Lung (tissue), 17 donors: ENCODE measurements at places on chromosomes 4 and X. TPM values are rescaled to one million over a fixed set of nuclear protein-coding genes. Genes with fewer than 3 reads are reported as not detected.

GRCh38 chr4:42785817-42786216, 106.7 kb upstream of the GRXCR1 start:
- no peak for DNase-seq

- no peak for DNase-seq
These were observed 9.7 kb downstream of the NOP14 start for GRCh38 chr4:2953496-2953895.

DNA sequence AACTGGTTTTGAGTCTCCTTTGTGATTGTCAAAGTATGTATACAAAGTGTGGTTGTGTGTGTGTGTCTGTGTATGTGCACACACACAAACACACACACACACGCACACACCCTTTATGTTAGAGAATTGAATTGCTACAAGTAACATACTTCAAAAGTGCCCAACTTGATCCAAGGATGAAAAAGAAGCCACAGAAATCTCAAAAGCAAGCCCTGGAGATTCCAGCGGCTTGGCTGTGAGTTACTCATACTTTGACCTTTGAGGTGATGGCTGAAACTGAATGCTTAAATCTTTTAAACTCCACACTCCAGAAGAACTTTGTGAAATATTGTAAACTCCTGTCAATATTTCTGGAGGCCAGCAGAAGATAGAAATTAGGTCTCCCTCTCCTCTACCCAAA, 168.4 kb upstream of the NRK start:
- no peak for DNase-seq

- no peak for DNase-seq
These were observed 3.2 kb downstream of the CABS1 start for GRCh38 chr4:70337886-70338420.

DNA sequence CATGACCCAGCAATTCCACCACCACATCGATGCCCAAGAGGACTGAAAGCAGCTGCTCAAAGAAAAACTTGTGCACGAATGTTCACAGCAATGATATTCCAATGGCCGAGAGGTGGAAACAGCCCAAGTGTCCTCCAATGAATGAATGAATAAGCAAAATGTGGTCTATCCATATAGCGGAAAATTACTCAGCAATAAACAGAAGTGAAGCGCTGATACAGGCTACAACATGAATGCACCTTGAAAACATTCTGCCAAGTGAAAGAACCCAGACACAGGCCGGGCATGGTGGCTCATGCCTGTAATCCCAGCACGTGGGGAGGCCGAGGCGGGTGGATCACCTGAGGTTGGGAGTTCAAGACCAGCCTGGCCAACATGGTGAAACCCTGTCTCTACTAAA, 5.2 kb upstream of the SLC2A9 start:
- no peak for DNase-seq

DNA sequence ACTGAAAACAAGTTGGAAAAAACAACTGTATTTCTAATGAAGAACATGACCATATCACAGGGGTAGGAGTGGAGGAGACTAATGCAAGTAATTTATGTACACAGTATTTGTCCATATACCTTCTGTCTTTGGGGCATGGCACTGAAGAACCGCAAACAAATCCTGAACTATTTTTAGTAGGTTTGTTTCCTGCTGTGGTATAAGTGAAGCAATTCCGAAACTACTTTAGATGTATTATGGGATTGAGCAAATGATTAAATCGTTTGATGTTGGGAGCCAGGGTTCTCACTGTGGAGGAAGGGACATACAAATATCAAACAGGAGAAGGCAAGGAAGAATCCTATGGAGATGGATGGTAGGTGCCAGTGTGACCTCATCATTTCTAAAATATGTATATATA, 18.9 kb upstream of the SH3KBP1 start:
- DNase-seq: no peak

DNA sequence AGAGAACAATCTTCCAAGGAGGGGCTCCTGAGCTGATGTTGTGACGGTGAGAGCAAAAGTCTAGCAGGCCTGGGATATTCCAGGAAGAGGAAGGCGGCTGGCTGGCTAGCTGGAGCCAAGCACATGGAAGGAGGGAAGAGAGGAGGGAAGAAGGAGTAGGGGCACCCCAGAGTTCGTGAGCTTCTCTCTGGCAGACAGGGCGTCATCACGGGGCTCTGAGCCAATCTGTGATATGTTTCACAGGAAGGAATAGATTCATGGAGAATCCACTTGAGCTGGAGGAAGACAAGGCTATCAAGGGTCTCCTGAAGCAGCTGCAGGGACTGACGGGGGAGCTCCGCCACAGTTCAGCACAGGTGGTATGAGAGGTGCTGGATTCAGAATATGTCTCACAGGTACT, 73.6 kb downstream of the DHRSX start:
- no peak for DNase-seq

DNA sequence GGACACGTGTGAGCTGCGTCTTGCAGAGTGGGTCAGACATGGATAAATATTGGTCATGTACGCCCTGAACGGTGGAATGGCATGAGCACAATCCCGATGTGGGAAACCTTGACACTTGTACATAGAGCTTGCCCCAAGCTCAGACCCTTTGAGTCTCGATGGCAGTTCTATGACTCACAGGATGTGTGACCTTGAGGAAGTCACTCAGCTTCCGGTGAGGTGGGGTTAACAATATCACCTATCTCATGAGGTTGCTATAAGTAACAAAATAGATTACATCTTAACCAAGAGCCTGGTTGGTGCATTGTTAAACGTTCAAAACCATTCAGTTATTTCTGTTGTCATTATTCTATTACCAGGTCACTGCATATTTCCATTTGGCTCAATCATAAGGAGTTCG, 109.1 kb upstream of the TBL1X start:
- no peak for DNase-seq

GRCh38 chrX:40331762-40332161, 234.0 kb upstream of the BCOR start:
- DNase-seq: no peak

GRCh38 chr4:7894677-7895181, 44.9 kb downstream of the AFAP1 start:
- DNase-seq: no peak

DNA sequence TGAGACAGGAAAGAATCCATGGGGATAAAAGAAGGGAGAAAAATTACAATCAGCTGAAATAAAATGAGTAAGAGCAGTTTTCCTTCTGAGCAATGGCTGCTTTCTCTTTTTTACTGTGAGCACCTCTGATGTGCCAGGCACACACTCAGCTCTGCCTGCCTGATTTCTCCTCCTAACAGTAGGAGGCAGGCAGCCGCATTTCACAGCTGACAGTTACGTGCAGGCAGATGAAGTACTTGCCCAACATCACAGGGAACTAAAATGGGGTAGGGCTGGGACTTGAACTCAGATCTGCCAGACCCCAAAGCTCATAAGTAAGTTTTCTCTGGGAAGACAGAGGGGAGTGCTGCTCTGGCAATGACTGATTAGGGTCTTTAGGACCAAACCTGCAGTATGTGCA, 54.6 kb downstream of the C4orf50 start:
- DNase-seq: no peak

- DNase-seq: no peak
These were observed 7.6 kb upstream of the BST1 start for GRCh38 chr4:15695240-15695699.

DNA sequence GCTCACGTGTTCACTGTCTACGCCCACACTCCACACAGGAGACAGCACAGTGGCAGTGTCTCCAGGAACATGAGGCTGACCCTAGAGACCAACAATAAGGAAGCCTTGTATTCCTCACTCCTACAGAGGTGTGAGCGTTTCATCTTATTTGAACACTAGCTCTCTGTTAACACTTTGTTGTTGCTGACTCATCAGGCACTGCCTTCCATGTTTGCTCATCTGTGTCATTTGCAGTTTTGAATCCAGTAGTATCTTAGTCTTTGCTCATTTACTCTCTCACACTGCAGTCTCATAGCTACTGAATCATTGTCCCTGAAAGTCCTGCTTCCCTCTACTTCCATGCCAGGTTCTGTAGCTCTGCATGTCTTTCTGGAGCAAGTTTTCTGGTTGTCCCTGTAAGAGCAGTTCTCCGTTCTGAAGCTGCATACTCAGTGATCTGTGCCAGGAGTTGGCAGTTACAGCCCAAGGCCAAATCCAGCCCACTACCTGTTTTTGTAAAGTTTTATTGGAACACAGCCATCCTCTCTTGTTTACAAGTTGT, 80.3 kb upstream of the DCLK2 start:
- DNase-seq: no peak

DNA sequence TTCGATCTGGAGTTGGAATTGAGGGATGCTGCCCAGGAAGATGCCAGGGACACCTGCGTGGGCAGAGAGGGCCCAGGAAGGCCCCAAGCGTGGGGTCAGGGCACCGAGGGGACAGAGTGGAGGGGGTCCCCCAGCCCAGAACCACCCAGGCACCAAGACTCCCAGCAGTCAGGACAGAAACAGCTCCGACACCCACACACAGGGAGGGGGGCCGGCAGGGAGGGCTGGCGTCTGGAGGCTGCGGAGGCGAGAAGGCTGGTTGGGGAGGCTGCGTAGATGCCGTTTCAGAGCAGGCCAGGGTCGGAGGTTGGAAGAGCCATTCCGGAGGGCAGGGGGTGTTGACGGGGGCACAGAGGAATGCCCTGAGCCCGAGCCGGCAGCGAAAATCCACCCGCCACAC, 23.6 kb downstream of the ATP5ME start:
- DNase-seq: peak; percentile 6

XPNPEP2 gene
- total RNA-seq: 2.1 TPM

VSIG4 gene
- 13.7 TPM for total RNA-seq

NPY2R gene
- not detected for total RNA-seq

PAGE4 gene
- not detected for total RNA-seq

SPANXN3 gene
- total RNA-seq: not detected

FDCSP gene
- total RNA-seq: not detected

IGFBP7 gene
- total RNA-seq: 398 TPM

PNCK gene
- 0.77 TPM for total RNA-seq

SHISA3 gene
- total RNA-seq: 2.2 TPM
